ENCODE measurements at places on chromosomes 5 and 9. TPM values are rescaled to one million over a fixed set of nuclear protein-coding genes. Genes with fewer than 3 reads are reported as not detected.
A peak's percentile ranks its signal among the peaks of the same experiment; 100 is the strongest.

DNA sequence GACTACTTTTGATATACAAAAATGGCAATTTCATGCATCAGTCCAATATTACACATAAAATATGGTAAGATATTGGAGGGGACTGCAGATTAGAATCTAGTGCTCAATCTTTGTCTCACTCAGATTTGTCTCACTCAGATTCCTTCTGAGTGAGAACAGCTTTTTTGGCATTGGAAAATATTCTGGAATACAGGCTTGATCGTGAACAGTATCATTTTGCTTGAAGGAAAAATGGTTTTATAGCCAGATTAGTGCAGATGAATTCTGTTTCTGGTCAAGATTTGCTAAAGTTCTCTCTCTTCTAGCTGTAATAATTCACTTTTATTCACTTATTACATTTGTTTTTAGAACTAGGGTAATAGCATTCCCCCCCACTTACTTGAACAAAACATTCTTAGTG lies 51.2 kb downstream of the MAN2A1 start:
- no peak for DNase-seq

The ZNF354C gene
- 6.7 TPM for total RNA-seq

The FEM1C gene
- 26.1 TPM for total RNA-seq

- no peak for DNase-seq
These were observed 1.1 kb upstream of the CEP78 start for GRCh38 chr9:78234810-78235209.

DNA sequence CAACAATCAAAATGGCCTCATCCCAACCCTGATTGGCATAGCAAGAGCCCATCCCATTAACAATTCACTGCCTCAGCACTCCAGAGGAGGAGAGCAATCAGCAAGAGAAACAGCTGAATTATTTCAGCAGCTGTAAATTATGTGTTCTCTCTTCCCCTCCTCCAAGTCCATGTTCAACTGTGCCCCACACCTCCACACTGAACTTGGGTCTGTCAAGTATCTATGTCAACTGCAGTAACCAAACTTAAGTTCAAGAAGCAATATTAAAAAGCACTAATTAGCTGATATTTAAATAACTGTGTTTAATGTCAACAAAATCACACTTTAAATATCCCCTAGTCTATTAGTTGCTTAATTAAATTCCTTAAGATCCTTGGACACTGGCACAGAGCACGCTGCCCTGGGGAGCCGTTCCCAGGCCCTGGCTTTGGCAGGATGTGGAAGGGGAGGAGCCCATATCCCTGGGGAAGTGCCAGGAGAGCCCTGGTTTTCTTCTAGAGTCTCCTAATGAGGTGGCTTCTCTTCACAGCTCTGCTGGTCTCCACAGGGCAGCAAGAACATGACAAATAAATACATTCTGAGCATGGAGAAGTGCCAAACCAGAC lies 50.6 kb downstream of the SIL1 start:
- peak; percentile 72 for DNase-seq

GRCh38 chr5:4453655-4454054 lies 686.5 kb upstream of the ADAMTS16 start:
- DNase-seq = no peak

The CDKN2A gene
- 5.1 TPM for total RNA-seq

DNA sequence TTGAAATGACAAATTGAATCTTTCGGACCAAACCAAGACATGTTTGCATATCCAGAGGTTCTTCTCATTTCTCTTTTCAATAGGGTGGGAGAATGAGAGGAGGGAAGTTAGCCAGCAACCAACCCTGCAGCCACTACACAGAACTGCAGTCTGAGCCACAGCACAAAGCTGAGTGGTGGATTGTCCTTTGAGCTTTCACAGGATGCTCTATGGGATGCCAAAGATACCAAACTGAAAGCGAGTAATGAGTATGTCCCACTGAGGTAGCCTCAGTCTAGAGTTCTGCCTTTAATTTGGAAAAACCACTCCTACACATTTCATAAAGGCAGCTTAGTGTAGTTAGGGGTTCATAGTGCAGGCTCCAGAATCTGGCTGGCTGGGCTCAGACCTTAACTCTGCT lies 114.9 kb downstream of the MARCHF3 start:
- DNase-seq = no peak

DNA sequence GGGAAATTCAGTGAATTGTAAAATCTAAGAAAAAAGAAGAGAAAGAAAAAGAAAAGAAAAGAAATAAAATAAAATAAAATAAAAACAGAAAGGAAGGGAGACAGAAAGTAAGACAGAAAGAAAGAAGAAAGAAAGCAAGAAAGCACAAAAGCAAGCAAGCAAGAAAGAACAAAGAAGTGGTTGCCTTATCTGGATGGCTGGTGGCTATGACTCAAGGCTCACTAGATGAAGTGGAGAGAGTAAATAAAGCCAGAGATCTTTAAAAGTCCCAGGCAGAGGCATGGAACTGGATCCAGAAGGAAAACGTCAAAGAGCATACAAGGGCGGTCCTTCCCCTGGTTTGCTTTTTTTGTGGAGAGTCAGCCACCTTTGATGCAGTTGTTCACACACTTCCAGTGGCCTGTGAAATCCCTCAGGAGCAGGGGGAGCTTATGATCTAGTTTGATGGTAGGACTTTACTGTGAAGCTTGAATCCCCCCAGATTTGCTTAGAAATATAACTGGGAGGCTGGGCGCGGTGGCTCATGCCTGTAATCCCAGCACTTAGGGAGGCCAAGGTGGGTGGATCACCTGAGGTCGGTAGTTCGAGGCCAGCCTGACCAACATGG lies 176.7 kb upstream of the HMHB1 start:
- DNase-seq = no peak

DNA sequence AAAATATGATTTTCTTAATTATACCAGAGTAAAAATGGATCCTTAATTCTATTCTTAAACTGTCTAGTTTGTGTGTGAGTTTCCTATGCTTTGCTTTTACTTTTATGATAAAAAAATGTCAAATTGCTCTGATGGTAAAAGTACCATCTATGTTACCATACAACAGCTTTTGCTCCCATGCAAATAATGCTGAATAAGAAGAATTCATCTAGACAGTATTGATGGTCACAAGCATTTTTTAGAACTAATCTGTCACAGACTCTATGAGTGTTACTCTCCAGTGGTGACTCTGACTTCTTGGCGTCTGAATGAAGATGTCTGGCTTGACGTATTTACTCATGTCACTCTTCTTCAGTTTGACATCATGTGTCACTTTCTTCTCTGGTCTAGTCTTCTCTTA lies 608.1 kb upstream of the RORB start:
- DNase-seq = no peak

DNA sequence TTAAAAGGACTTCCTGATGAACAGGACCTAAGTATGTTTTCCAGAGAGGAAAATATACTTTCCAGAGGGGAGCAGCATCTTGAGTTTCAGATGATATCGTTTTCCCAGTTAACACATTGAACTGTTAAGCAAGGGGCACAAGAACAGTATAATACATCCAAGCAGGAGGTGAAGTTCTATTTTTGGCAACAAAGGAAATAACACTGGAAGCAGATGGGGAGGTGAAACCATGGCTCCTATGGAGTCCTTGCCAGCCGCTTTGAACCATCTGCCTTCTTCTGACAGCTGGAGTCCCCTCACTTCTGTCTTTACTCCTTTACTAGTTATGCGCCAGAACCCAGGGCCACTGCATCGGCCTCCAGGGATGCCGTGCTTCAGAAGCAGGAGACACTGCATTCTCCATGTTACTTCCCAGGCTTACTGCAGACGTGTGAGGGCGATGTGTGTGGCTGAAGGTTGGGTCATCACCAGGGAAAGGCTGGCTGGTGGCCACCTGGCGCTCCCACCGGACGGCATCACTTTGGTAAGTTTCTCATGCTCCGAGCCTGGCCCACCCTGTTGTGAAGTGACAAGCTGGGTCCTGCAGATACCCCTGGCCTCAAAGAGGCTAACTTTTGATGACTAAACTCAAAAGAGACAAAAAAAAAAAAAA lies 77.8 kb downstream of the TTLL11 start:
- DNase-seq = no peak

All from upper lobe of right lung (tissue), 1 donor.